ENCODE measurements at places on chromosomes 12 and 14.

- peak; percentile 93 for DNase-seq
Observed at GRCh38 chr12:12872139-12872933, 19.0 kb upstream of the GPRC5A start.

DNA sequence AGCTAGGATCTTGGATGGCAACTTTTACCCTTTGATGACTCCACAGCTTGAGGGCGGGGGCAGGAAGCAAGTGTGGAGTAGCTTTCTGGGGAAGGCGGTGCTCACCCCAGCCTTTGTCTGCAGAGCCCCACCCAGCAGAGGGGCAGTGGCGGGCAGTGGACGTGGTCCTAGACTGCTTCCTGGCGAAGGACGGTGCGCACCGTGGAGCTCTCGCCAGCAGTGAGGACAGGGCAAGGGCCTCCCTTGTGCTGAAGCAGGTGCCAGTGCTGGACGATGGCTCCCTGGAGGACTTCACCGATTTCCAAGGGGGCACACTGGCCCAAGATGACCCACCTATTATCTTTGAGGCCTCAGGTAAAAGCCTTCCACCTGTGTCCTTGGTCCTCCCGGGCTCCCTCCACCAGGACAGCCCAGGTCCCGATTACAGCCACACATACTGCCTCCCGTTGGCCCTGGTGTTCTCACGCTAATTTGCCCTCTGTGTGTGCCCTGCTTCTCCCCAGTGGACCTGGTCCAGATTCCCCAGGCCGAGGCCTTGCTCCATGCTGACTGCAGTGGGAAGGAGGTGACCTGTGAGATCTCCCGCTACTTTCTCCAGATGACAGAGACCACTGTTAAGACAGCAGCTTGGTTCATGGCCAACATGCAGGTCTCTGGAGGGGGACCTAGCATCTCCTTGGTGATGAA lies 1.2 kb downstream of the TAPBPL start:
- no peak for DNase-seq

DNA sequence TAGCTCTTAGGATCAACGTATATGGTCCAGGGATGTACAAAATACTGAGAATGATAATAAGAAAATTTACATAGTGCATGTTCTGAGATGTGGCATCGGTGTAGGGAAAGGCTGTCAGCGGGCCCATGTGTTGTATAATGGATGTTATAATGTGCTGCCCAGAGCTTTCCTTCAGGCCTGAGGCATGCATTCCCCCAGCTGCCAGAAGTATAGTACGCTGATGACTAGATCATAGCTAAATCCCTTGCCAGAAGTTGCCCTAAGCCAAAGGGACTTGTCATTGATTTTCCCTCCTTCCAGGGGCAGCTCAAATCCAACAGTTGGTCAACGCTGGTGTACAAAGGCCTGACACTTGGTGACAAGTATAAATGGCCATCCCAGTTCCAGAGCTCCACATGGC lies 6.5 kb upstream of the OR11G2 start:
- DNase-seq: no peak

DNA sequence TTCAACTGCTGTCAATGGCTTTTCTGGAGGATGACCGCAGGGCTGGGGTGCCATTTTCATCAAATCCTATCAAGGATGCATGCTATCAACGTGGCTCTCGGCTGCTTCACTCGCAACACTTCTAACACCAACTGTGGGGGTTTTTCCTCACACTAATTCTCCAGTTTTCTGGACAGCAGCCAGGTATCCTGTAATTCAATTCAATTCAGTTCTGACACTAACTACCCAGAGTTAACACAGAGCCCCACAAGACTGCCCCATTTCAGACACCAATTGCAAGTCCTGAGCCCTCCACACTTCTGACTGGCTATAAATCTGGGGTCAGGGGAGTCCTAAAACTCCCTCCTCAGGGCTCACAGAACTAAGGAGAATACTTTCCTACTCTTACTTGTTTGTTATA lies 55.3 kb upstream of the TMCC3 start:
- DNase-seq: no peak
